EH (cell line): ENCODE measurements at places on chromosomes 1 and 21.

DNA sequence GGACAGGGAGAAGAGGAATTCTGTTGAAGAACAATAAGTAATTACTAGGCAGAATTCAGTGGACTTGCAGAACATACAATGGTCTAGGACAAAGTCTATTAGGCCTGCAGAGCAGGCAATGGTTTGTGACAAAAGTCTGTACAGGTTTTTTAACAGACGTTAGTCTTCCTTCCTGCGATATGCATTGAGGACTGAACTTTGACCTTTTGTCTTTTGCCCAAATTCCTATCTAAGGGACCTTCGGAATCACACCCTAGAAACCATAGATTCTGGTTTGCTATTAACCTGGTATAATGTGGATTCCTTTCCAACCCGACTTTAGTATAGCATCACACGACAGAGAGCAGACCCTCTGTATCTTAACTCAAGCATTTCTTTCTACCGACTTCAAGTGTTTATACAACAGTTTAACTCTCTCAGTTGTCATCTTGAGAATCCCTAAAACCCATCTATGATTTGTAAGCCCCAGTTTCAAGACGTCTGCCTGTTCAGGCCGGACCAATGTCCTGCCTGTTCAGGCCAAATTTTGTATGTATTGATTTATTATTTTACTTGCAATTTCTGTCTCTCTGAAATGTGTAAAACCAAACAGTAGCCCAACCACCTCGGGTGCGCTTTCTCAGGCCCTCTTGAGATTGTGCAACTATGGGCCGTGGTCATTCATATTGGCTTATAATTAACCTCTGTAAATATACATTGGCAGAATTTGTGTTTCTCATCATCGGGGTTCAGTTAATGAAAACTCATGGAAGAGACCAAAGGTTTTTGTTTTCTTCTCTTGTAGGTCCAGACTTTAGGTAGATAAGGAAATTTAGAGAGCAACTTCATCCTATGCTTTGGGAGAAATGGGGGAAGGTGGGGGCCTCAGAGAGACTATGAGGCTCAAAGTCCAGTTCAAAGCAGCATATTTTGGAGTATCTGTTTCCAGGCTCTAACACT is 76.9 kb upstream of the TNFSF18 start:
- no peak for DNase-seq

- DNase-seq = no peak
Measured at GRCh38 chr21:32482565-32483292, 70.2 kb downstream of the EVA1C start.

DNA sequence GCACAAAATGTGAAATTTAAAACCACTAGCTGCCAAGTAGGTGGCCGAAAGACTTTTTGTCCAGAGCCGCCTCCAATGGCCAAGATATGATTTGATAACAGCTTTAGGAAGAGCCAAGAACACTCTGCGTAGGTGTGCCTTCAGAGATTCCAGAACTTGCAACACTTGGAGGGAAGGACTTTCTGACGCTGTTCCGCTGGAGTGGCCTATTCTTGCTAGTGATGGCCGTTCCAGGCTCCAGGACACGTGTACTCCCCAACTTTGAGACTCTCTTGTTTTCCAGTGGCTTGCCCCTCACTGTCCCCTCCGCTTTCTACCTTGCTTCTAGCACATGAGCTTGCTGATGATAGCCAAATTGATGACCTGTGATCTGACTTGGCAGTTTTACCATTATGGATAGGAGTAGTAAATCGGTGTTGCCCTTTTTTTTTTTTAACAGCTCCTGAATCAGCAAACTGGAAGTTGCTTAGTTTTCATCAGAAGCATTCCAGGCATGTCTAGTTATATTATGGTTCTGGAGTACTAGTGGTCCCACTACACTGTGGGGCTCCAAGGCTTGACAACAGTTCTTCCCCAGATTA is 1.0 kb downstream of the PRDX6 start:
- peak; percentile 69 for DNase-seq

DNA sequence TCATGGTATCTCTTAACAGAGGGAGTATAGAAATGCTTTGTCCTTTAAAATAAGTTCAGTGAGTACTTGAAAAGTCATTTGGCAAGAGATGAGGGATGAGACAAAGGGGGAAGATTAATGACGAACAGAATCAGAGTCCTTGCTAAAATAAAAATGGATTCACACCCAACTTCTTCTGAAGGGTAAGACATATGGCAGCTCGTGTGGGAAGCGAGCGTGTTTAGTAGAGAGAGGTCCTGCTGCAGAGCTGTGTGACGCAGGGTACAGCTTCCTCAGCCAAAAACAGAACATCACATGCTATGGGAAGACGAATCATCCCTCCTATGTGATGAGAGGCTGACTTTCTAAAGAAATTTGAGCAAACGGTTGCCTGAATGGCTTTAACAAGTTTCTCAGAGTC is 158.5 kb upstream of the LMO4 start:
- no peak for DNase-seq

DNA sequence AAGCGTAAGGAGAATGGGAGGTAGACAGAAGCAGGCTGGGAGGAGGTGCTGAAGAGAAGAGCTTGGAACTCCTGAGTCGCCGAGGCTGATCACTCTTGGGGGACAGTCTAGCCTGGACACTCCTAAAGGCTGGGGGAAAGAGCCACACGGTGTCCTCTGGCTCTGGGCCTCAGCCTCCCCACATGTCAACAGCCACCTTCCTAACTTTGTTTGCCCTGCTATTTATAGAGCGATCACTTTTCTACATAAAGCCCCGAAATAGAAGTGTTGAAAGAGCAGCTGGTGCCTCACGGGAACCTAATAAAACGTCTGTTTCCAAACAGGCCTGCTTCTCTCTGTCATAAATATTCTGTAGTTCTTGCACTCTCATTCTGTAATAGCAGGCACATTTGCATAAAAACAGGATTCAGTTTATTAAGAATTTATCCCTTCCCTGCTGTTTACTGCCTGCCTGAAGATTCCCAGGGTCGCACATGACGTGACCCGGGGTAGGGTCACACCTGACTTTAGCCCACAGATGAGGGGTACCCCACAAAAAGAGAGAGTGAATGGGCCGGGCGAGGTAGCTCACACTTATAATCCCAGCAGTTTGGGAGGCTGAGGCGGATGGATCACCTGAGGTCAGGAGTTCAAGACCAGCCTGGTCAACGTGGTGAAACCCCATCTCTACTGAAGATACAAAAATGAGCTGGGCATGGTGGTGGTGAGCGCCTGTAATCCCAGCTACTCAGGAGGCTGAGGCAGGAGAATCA is 212.5 kb downstream of the TOMM20 start:
- DNase-seq = peak; percentile 66

GRCh38 chr1:56797065-56797685 is 22.0 kb downstream of the FYB2 start:
- no peak for DNase-seq

DNA sequence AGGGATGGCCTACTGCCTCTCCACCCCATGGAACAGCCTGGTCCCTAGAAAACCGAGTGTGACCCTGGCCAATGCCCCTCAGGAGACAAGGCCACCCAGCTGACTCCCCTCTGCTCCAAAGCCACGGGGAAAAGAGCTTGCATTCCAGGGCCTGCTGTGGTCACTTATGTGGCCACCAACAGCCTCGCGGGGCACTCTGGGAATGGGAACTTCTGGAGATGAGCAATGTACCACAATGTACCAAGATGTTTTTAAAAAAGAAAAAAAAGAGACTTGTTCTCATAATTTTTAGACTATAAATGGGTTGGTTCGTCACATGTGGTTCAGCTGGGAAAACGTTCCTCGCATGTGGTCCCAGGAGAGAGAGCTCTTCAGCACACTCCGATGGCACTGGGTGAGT is 62.8 kb downstream of the SLC66A1 start:
- DNase-seq = peak; percentile 45

- no peak for DNase-seq
Measured at GRCh38 chr1:164563721-164564360, 4.9 kb downstream of the PBX1 start.

- DNase-seq = peak; percentile 72
Measured at GRCh38 chr21:14982336-14982735, 82.5 kb downstream of the NRIP1 start.

DNA sequence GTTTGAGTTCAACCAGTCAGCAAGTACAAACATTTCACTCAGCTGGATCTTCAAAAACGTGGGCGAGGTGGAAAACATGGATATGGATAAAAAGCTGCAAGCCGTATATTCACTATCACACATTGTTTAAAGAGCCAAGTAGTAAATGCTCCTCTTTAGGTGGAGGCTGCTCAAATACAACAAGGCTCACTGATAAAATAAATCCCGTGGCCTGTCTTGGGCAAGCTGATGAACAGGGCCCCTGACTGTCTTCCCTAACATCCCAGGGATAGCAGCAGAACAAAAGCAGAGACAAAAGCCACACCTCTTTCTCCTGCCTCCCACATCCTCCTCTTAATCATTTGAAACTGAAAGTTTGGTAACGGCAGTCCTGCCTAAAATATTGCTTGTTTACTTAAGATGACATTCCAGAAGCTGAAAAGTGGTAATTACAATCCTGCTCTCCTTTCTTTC is 357.7 kb downstream of the TTLL7 start:
- DNase-seq = peak; percentile 43

DNA sequence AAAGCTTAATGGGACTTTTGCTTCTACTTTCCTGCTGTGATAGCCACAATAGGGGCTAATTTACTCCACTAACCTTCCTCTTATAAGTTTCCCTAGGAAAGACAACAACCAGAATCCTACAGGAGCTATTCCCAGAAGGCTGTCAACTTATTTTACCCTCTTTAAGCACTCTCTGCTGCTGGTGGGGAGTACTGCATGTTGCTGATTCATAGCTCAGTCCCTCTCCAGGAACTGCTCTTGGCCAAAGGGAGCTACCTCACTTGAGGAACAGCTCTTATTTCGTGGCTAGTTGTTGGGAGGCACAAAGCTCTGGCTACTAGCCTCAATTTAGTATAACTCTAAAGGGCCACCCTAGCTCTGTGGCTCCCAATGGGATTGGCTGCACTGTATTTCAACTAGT is 37.2 kb downstream of the ADSS2 start:
- DNase-seq = peak; percentile 69

DNA sequence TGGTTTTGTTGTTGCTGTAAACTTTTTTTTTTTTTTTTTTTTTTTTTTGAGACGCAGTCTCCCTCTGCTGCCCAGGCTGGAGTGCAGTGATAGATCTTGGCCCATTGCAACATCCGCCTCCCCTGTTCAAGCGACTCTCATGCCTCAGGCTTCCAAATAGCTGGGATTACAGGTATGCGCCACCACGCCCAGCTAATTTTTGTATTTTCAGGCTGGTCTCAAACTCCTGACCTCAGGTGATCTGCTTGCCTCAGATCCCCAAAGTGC is 78.9 kb upstream of the SLC45A1 start:
- DNase-seq = peak; percentile 54

DNA sequence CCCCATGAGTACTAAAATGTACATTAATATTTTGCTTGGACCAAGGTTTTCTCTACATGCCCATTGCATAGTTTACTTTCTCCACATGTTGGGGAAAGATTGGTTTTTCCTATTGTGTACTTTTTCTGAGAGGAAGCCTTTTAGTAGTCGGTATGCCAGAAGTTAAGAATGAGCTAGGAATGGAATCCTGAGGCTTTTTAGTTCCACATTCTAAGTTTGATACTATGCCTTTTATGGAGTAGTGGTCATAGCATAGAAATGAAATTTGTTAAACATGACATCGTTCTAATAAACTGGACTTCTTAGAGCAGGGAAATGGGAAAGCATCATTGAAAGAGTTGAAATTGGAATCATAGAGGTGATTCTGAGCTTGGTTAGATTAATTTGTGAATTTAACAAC is 64.3 kb downstream of the BCL9 start:
- peak; percentile 73 for DNase-seq

GRCh38 chr1:1609822-1610485 is 5.3 kb upstream of the MIB2 start:
- DNase-seq = no peak

DNA sequence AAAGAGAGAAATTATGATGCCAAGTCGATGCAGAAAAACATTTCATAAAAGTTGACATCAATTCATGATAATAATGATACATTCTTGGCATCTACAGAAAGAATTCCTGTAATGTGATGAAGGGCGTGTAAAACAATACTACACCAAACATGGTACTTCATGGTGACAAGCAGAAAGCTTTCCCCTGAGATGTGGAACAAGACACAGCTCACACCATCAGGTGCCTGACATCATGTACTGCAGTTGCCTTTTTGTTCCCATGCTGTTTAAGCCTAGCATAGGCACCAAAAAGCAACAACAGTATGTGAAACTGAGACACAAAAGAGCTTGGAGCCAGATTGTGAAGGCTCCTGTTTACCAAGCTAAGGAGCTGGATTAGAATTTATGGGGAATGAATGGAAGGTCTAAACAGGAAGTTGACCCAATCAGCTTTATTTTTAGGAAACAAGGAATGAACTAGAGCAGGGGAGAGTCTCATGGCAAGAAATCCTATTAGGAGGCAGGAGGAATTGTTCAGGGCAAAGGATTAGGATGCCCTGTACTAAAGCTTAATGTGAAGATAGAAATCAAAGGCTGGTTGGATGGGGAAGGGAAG is 67.2 kb downstream of the SYDE2 start:
- DNase-seq = no peak

DNA sequence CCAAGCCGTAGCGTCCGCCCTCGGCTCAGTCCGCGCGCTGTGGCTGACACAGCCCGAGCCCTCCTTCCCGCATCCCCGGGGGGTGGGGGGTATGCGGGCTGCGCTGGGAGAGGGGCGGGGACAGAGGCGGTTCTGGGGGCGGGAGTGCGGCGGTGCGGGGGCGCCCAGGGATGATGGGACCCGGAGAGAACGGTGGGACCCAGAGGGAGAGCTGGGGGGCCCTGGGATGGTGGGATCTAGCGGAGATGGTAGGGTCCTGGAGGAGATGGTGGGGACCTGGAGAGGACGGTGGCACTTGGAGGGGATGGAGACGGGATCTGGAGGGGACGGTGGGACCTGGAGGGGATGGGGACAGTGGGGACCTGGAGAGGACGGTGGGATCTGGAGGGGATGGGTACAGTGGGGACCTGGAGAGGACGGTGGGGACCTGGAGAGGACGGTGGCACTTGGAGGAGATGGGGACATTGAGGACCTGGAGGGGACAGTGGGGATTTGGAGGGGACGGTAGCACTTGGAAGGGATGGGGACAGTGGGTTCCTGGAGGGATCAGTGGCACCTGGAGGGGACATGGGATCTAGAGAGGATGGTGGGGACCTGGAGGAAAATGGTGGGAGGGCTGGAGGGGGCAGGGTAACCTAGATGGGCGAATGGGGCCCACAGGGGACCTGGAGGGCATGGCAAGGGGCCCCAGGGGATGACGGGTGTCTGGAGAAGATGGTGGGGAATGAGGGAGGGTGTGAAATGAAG is 477 bp downstream of the SNAP47 start:
- DNase-seq = no peak

- no peak for DNase-seq
Measured at GRCh38 chr21:21001591-21002100, 3.4 kb downstream of the NCAM2 start.

DNA sequence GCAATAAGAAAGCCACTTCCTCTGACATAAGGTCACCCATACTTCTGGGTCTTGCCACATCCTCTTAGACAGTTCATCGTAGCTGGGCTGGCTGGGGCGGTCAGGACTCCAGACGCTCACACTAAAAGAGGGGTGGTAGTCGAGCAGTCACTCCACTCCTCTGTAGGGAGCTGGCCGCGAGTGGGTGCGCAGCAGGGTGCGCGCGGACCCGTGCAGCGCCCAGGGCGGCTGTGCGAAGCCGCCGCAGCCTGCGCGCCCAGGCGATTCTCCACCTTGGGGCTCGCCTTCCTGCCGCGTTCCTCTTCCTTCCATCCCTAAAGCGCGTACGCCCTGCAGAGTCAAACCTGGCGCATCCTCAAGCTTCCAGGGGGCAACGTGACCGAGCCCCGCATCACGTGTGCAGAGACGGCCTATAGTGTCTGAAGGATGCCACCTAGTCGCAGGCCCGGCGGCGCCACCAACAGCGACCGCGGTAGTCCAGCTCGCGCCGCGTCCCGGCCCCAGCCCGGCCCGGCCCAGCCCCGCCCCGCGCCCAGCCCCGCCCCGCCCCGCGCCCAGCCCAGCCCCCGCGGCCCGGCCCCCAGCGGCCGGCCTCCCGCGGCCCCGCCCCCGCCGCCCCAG is 360 bp upstream of the PRDX6 start:
- peak; percentile 96 for DNase-seq
